Stimulated activated CD4-positive, alpha-beta T cell treated with anti-CD3 and anti-CD28 coated beads, Interleukin-15, amount 100 ng/mL, for 1 hour (primary cell): ENCODE measurements at places on chromosomes 16 and 17.

- DNase-seq = no peak
Measured at GRCh38 chr16:81350306-81350615, 35.5 kb downstream of the GAN start.

- DNase-seq = no peak
Measured at GRCh38 chr17:79081571-79082276, 7.1 kb downstream of the ENGASE start.

DNA sequence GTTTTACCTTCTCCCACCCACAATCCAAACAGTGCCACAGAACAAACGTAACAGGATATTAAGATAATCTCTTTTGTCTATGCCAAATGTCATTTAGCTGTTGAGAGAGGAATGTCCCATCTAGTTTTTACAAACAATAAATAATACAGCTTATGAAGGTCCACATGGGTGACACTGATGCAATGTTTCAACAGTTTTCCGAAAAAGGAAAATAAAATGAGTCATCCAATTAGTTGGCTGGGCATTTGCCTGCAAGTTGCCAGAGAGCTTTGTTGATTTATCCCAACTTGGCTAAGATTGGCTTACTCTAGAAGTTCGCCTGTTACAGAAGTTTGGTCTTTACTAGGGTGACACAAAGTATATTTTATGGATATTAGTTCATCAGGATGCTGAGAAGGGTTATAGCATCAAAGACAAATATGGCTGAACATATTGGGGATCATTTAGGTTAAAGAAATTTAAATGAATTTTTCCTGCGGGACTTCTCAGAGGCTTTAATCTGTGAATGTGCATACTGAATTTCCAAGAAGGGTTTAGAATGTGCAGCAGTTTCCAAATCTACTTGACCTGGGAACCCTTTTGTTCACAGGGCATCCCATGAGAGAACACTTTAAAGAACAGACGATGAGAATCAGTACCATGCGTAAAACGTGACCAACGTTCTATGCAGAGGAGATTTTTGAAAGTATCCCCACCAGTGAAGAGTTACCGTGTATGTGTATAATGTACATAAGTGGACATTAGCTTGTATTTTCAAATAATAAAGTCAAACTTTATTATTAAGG is 73.1 kb downstream of the CDH13 start:
- no peak for DNase-seq

DNA sequence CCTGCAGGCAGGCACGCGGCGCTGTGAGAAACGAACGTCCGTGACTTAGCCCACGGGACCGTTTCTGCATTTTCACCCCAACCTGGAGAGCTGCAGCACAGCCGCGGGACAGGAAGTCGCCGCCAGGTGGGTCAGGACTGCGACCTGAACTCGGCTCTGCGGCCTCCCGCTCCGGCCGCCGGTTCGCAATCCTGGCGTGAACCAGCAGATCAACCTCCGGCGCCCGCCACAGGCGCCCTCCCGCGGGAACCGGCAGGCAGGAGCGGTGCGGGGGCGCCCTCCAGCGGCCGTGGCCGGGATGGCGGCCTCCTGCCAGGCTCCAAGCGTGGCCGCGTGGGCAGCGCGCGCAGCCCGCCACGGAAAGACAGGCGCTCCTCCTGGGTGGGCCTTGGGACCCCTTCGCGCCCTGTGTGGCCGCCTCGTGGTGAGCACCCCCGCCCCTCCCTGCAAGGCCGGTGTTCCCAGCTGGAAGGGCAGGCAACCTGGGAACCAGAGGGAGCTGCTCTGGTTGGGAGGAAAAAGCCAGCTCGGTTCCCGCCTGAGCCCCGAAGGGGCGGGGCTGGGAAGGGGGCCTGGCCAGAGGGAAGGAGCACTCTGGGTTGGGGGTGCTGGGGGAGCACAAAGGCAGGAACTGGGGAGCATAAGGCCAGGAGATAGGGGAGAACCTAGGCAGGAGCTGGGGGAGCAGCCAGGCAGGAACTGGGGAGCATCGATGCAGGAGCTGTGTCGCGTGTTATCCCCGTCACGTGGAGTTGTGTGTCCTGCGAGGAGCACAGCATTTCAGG is 28.2 kb downstream of the ACTG1 start:
- DNase-seq = peak; percentile 82

DNA sequence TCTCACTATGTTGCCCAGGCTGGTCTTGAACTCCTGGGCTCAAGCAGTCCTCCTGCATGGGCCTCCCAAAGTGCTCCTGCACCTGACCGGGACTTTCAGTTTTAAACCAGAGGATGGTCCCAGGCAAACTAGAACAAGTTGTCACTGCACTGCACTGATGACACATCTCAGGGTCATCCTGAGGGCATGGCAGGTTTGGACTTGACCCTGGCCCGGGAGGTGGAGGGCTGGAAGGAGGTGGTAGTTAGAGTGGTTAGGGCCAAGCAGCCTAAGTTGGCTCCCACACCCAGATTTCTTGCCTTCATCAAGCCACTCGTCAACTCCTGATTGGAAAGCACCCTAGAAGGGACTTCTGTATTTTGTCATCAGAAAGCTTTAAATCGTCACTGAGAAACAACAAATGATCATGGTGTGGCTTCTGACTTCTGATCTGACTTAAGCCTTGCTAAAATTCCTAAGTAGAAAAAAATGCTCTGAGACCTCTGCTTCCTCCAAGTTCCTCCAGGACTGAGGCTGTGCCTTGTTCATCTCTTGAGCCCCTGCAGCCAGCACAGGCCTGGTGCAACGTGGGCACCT is 43.5 kb downstream of the EMP2 start:
- no peak for DNase-seq

DNA sequence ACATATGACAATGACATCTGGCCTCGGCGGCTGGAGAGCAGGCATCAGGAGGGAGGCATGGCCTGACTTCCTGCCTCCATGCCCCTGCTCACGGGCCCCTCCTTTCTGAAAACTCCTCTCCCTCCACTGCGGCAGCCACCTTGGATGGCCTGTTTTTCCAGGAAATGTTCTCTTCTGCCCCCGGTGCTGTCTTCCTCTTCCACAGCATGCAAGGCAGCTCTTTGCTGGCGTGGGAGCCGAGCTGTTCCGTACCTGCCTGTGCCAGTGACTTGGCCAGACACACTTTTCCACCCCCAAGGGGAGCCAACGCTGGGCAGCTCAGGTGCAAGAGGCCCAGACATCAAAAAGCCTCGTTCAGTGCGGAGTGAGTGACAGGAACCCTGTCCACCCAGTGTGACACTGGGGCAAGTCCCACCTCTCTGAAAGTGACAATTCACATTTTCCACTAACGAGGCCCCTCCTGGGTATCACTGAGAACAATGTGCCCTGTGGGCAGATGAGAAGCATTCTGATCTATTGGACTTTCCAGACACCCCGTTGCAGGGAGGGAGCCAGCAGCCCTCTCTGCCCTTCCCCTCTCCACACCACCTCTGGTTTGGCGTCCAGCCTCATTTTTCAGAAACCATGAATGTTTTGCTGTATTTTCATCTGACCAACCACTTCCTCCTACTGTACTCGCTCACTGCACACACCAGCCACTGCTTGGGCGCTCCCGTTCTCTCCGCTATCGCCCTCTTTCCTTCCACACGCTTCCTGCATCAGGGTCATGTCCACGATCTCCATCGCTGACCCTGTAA is 31.2 kb downstream of the NSMCE1 start:
- peak; percentile 63 for DNase-seq

- no peak for DNase-seq
Measured at GRCh38 chr16:68086336-68086841, 1.2 kb downstream of the NFATC3 start.

DNA sequence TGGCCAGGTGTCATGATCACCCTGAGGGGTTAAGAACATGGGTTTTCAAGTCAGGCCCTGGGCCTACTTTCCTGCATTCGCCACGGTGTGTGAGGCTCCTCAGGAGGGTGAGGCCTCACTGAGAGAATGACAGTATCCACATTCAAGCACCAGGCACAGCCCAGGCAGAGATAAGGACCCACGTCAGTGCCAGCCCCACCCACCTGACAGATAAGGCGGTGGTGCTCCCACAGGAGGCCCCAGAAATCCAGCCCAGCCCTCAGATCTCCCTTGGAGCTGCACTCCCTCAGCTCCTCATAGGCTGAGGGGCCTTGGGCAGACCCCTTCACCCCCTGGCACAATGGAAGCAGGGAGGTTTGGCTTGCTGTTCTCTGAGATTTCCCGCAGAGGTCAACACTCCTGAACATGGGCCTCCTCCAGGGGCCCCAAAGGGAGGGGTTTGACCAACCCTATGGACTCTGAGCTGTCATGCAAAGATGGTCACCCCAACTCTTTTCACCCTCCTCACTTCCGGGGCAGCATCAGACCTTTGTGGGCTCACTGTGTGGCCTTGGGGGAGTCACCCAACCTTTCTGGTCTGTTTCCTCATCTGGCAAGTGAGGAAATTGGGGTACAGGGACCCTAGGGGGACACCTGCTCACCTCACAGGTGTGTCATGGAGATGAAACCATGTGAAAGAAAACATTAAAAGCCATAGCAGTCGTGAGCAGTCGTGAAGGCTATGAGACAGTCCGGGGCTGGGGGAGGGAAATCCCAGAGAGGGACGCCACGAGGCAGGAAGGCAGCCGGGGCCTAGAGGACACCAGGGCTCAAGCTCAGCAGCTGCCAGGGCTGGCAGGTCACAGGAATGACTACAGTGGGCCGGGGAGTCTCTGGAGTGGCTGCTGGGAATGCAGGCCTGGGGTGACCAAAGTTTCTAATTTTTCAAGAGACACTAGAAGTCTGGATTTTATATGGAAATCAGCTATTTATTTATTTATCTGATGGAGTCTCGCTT is 15.4 kb downstream of the PLLP start:
- no peak for DNase-seq

GRCh38 chr16:1963806-1964505 is 670 bp downstream of the RPS2 start:
- no peak for DNase-seq
